Omental fat pad (tissue), 4 donors: ENCODE measurements at places on chromosomes 5 and 9. TPM values are rescaled to one million over a fixed set of nuclear protein-coding genes. Genes with fewer than 3 reads are reported as not detected.

The PCDHGA3 gene
- total RNA-seq: 6.3 TPM

The MSMP gene
- not detected for total RNA-seq

The GABRA1 gene
- not detected for total RNA-seq

The PTPN3 gene
- 4.1 TPM for total RNA-seq

The FBXO10 gene
- 16.2 TPM for total RNA-seq

The ROPN1L gene
- total RNA-seq: 1.4 TPM

The CCDC152 gene
- total RNA-seq: 0.65 TPM

The MPDZ gene
- total RNA-seq: 83.9 TPM

The SH2D3C gene
- total RNA-seq: 20.8 TPM

The MED7 gene
- total RNA-seq: 14.5 TPM

The PARP8 gene
- 38.1 TPM for total RNA-seq

The LHFPL2 gene
- 40.7 TPM for total RNA-seq

The MYMK gene
- total RNA-seq: not detected

The PIP5KL1 gene
- total RNA-seq: 3.0 TPM

The INSL4 gene
- not detected for total RNA-seq

The EQTN gene
- total RNA-seq: 0.95 TPM
